ENCODE measurements at places on chromosomes 7 and 10.

- DNase-seq: no peak
These were observed 95.0 kb upstream of the DDC start for GRCh38 chr7:50660040-50660829.

- DNase-seq: no peak
These were observed 2.6 kb downstream of the GRID1 start for GRCh38 chr10:86363833-86364490.

GRCh38 chr7:4613846-4614548 lies 68.1 kb upstream of the FOXK1 start:
- DNase-seq: no peak

DNA sequence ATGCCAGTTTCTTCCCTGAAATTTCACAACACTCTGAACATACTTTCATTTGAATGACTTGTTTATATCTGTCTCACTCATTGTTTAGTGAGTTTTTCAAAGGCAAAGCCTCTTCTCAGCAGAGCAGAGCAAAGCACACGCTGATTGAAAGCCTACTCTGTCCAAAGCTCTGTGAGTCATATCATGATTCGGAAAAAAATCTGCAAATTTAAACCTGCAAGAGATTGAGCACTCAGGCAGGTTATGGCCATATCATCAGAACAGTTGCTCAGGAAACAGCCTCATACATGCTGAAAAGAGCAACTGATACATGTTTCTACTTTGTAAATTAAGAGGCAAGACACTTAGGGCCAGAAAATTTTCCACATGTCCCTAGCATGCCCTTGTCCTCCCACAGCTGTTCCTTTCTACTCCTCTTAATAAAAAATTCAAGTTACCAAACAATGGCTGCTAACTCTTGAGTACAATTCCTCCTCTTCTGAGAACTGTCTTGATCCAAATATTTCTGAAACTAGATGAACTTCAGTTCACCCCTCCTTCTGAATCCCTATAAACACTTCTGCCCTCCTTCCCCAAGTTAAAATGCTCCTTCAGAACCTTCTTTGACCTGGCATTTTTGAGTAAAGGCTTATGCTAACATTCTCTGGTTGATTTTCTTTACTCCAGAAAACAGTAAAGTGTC lies 140.6 kb upstream of the HPS1 start:
- DNase-seq: no peak

- no peak for DNase-seq
These were observed 2.0 kb upstream of the NRAP start for GRCh38 chr10:113665806-113666354.

Measured in SIG-M5 (cell line).